ENCODE measurements at places on chromosomes 2 and 18. TPM values are rescaled to one million over a fixed set of nuclear protein-coding genes. Genes with fewer than 3 reads are reported as not detected.

- no peak for DNase-seq
Observed at GRCh38 chr2:78896536-78896935, 129.0 kb upstream of the REG3G start.

DNA sequence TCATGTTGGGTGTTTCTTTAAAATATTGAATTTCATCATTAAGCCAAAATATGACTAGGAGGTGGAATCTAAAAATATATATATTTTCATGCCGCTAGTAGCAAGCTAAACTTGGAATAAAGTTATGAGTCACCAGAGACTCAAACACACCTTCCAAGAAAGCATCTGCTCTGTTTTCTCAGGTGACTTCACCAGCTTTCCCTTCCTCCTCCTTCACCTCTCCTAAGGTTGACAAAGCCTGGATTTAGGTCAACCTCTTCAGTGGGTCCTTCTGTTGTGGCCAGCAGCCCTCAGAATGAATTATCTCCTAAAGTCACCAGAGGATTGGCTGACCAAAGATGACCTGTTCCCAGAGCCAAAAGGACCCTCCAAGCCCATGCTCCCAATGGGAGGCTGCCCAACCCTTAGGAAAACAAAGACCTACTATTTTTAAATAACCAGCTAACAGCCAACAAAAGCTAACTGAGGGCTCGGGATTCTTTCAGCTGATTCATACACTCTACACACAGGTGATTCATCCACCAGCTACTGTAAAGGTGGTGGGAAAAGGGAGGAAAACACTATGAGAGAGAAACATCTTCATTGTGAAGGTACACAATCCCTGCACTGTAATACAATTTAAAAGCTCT lies 113.9 kb downstream of the MYO5B start:
- DNase-seq, result peak; percentile 36

GRCh38 chr2:239729681-239730566 lies 295.2 kb downstream of the NDUFA10 start:
- no peak for DNase-seq

GRCh38 chr2:127565261-127566138 lies 30.0 kb downstream of the MYO7B start:
- peak; percentile 35 for DNase-seq

DNA sequence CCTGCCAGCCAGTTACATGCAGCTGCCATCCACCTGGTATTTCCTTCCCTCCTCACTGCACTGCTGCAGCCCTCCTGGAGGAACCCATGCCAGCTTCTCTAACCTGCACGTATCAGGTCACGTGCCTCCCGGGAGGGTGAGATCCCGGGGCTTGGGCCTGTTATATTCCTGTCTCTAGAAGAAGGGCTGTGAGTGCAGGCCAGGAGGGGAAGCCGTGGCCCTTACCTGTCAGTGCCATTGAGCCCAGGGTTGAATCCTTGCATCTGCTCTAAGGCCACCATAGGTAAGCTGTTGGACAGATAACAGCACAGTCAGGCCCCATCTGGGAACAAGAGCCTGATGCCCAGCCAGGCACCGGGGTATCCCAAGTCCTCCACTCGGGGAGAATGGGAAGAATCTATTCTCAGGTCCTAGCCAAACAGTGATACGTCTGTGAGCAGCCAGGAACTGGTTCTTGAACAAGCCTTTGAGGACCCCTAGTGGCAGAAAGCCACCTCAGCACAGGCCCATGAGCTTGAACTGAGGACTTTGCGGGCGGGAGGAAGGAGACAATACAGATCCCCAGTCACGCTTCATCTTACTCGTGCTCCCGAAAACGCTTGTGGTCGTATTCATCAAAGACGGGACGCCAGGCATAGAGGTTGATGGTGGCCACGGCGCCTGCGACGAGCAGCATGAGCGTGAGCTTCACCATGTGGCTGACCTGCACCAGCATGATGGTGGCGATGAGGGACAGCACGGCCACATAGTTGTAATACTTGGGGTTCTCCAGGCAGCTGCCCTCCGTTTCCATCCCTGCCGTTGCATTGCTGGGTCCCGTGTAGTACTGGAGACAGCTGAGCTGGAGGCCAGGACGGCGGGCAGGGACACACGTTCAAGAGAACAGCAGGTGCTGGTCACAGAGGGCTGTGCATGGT lies 34.4 kb downstream of the CENPO start:
- DNase-seq, result peak; percentile 96

- DNase-seq, result no peak
Observed at GRCh38 chr18:60197671-60198462, 174.7 kb downstream of the MC4R start.

- no peak for DNase-seq
Observed at GRCh38 chr18:40852406-40852805, 1102.6 kb upstream of the PIK3C3 start.

GRCh38 chr2:183172220-183172887 lies 48.1 kb downstream of the NUP35 start:
- DNase-seq, result peak; percentile 68

DNA sequence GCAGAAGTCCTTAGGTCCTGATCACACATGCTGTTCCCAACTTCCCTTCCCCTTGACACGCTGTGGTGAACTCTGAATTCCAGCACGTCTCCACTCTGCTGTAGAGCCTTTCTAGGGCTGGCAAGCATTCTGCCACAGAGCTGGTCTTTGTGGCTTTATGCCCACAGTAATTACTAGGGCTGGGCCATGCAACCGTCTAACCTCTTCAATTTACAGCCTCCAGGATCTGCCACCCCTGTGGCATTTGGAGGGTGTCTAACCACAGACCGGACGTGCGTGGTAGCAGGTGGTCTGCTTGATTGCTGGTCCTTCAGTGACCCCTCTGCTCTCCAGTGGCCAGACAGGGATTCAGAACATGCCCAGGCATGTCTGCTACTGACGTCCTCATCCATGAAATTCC lies 43.1 kb upstream of the TGFA start:
- no peak for DNase-seq

GRCh38 chr2:231909631-231910030 lies 16.6 kb downstream of the NPPC start:
- DNase-seq, result no peak

The C2orf80 gene
- 0.55 TPM for total RNA-seq

The KLHL29 gene
- total RNA-seq, result 2.1 TPM

The DTNA gene
- total RNA-seq, result 41.1 TPM

The MYCN gene
- total RNA-seq, result 36.2 TPM

The NETO1 gene
- 4.2 TPM for total RNA-seq

The SP5 gene
- 81.0 TPM for total RNA-seq
